Stimulated activated CD8-positive, alpha-beta memory T cell treated with anti-CD3 and anti-CD28 coated beads, Interleukin-7, amount 100 ng/mL, for 1 hour (primary cell): ENCODE measurements at places on chromosomes 12 and 14.

DNA sequence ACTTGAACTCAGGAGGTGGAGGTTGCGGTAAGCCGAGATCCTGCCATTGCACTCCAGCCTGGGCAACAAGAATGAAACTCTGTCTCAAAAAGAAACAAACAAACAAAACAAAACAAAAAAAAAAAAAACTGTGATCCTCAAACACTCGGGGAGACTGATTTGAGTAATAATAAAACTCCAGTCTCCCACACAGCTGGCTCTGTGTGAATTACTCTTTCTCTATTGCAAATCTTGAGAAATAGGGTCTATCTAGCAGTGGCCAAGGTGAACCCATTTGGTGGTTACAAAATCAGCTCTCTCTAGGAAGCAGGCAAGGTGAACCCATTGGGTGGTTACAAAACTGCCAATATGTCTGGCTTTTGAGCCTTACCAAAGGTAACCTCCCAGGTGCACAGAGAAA lies 6.0 kb upstream of the ACOT6 start:
- no peak for DNase-seq

DNA sequence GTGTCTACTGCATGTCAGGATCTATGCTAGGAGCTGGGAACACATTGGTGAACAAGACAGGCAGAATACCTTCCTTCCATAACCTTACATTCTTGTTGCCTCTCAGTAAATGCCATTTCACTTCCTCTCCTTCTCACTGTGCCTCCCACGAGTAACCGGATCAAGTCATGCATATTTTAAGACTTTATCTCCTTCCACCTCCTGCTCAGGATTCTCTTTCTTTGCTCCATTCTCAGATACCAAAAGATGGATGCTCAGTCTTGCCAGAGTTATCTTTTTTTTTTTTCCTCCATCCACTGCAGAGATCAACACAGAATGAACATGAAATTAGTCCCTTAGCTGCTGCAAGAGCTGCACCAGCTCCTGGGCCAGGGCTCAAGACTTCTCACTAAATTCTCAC lies 20.0 kb upstream of the APPL2 start:
- no peak for DNase-seq

- no peak for DNase-seq
Measured at GRCh38 chr12:102880783-102881182, 36.3 kb downstream of the PAH start.

DNA sequence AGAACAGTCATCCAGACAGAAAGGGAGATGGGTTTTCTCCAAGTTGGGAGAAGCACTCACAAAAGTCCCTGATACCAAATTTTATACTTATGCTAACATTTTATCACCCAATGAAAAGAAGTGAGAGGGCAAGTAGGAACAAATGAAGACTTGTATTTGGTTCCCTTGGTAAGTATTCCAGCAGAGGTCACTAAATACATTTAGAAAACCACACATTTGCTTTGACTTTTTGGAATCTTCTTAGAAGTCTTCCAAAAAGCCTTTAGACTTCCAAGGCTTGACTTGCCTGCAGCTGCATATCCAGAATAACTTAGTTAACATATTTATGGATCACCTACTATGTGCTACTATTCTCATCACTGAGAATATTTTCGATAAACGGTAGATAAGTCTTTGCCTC lies 3.1 kb upstream of the GYS2 start:
- DNase-seq, result no peak

DNA sequence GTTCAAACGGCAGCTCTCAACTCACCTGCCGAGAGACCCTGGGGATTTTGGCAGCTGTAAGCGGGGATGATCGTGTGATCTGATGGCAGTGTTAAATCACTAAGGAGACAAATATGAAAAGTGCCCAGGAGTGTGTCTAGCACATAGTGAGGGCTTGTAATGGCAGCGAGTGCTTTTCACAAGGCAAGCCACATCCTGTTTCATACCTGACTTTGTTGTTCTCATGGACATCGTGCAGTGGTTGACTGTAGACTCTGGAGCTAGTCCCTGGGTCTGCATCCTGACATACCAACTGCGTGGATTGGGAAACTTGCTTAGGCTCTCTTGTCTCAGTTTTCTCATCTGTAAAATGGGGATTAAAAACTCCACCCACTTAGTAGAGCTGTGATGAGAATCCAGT lies 148.5 kb downstream of the VRK1 start:
- DNase-seq, result no peak

GRCh38 chr12:32353540-32353939 lies 45.8 kb upstream of the FGD4 start:
- no peak for DNase-seq

DNA sequence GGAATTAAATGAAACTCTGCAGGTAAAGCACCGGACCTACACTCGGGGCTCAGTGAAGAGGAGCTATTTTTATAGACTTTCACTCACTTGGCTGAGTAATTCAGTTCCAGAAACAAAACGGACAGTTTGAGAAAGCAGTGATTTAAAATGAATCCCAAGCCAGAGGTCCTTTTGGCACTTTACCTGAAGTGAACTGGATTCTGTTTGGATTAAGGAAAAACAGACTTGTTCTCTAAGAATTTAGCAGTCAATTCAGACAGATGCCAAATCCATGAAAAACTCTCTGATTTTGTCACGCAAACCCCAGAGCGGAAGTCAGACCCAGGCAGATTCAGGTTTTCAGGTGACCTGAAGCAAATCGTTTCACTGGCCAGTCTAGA lies 4.9 kb upstream of the VASH1 start:
- DNase-seq, result no peak

DNA sequence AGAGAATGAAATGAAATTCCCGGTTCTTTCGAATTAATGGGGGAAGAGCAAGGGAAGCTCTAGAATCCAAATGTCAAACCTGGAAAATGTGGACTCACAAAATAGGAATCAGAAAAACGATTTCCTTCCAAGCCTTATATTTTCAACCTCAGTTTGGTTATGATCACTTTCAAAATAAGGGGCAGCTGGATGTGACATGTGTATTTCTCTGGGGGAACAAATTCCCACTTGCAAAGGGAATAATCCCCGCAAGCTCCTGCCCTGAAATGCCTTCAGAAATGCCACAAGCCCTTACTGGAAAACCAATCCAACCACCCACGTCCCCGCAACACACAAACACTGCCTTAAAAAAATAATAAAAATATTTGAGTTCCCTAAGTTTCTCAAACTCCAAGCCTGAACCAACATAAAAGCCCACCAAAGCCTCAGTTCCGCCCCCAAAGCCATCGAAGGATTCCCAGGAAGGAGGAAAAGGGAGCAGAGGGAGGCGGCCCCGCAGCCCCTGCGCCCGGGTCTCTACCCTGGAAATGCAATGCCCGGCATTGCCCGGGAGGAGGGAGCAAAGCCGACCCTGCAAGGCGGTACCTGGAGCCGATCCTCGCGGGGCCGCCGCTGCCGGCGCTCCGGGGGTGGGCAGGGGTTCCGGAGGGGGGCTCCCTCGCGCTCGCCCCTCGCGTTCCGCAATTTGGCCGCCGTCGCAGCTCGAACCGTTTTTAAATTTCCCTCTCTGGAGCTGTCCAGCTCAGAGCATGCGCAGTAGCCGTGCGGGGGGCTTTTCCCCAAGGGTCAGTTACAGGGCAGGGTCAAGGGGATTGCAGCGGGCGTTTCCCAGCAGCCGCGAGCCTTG lies at the start of gene FOXN4:
FOXN4 (minus strand) TSS at position 751 of the 847 bp plus-strand sequence. CDS start 963 bp downstream, outside the sequence.
- no peak for DNase-seq

- DNase-seq, result no peak
Measured at GRCh38 chr12:69509308-69509736, 39.1 kb downstream of the FRS2 start.

GRCh38 chr12:100265732-100266584 lies 921 bp downstream of the DEPDC4 start:
- no peak for DNase-seq

DNA sequence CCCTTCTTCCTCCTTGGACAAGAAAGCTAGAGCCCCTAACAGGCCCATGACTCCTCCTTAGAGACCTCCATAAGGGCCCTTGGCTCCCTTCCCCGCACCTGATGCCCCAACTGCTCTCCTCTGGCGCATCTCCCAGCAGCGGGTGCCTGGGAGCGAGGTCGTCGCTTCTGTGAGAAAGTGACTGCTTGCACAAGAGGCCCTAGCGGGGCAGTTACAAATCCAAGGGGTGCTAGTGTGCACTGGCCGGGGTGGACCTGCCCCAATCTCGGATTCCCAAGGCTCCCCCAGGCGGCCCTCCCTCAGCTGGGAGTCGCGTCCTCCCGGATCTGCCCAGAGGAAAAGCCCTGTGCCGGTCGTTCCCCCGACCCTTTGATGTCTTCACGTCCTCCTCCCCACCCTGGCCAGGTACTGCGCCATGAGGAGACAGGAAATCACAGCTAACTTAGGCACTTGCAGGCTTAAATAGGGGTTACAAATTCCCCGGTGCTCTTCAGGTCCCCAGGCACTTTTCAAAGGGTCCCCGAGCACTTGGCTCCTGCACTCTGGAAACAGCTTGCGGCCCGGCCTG lies 2.8 kb downstream of the NKX2-8 start:
- DNase-seq, result no peak

- DNase-seq, result no peak
Measured at GRCh38 chr12:7581046-7581445, 77.5 kb upstream of the CD163 start.

DNA sequence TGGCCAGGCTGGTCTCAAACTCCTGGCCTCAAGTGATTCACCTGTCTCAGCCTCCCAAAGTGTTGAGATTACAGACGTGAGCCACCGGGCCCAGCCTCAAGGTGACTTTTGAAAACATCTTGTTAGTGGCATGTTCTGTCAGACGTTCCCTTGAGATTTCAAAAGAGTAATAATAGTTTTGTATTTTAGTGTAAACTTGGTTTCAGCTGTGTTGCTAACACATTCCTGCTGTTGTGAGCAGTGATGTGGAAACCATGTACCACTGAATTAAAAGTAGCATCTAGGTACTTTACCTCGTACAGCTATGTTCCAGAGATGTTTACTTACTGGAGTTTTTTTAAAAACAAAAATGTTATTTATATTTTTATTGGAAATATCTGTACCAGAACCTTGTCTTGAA lies 111.3 kb downstream of the AEBP2 start:
- DNase-seq, result no peak

DNA sequence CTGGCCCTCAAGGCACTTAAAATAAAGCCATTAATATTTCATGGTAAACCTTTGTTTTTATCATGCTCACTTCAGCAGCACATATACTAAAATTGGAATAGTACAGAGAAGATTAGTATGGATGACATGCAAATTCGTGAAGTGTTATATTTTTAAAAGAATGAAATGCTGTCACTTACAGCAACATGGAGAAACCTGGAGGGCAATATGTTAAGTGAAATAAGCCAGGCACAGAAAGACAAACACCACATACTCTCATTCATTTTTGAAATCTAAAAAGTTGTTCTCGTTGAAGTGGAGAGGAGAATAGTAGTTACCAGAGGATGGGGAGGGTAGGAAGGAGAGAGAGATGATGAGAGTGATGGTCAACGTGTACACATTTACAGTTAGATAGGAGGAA lies 45.4 kb upstream of the ATP2B1 start:
- no peak for DNase-seq

DNA sequence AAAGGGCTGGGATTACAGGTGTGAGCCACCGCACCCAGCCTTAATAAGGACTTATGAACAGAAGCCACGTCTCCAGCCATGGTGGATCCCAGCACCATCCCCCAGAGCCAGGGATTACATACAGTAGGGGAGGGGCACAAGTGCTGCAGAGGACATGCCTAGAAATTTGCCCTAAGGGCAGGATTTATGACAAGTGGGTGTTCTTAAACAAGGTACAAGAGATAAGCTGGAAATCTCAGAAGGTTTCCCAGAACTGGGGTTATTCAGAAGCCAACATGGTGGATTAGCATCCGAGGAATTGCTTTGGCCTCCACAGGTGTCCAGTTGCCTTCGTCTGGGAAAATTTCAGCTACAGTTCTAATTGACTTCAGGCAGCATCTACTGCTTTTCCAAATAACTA lies 114.4 kb upstream of the EGLN3 start:
- DNase-seq, result no peak
